GM10248 (cell line): ENCODE measurements at places on chromosomes 1 and 21.
A peak's percentile ranks its signal among the peaks of the same experiment; 100 is the strongest.

- no peak for DNase-seq
Measured at GRCh38 chr1:86464819-86465218, 3.9 kb upstream of the CLCA1 start.

DNA sequence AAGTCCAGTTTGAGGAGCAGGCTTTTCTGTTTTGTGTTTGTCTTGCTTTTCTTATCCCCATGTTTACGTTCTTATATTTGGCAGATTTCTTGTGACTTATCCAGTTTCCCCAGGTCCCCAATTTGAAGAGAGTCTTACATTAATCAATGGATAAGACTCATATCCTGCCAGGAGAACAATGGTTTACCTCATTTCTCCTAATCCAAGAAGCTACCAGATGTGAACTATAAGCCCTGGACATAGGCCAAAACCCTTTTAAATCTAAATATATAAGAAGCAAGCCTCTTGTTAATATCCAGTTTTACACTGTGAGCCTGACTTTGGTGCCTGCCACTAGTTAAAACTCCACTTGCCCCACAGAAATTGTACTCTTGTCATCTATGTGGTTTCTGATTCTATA is 15.1 kb upstream of the COP1 start:
- DNase-seq, result no peak

DNA sequence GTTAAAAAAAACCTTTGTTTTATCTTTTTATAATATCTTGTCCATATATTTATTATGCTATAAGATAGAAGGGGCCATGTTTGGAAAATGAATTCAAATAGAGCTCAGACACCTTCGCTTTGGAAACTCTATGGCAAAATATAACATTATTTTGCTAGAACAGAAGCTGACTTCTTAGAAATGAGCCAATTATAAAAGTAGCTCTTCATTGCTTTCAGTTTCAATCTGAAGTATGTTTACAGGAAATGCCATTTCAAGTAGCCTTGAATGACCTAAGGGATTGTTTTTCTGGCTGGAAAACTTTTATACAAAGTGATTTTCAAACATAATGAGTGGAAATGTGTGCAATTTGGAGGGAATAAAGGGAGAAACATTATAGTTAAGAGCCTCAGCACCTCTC is 37.8 kb upstream of the GBP5 start:
- peak; percentile 26 for DNase-seq

DNA sequence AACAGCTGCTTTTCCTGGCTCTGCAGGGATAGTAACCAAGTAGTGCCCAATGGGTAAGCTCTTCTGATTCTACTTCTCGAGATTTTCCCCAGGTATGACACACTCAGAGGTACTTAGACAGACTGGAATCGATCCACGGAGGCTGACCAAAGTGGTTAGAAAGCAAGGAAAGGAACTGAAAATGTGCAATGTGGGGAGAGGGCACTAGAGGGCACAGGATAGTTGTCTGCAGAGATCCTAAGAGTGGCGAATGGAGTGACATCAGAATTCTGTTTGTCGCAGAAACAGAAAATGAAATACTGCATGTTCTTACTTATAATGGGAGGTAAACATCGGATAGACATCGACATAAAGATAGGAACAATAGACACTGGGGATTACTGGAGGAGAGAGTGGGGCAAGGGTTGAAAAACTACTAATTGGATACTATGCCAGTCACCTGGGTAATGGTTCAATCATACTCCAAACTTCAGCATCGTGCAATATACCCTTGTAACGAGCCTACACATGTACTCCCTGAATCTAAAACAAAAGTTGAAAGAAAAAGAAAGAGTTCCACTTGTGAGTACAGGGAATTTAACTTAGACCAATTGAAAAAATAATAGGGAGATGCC is 23.3 kb downstream of the CYP2J2 start:
- DNase-seq, result peak; percentile 25

- no peak for DNase-seq
Measured at GRCh38 chr1:77832901-77833300, 53.5 kb downstream of the MIGA1 start.

GRCh38 chr21:44800103-44800502 is 1.5 kb downstream of the UBE2G2 start:
- DNase-seq, result no peak

DNA sequence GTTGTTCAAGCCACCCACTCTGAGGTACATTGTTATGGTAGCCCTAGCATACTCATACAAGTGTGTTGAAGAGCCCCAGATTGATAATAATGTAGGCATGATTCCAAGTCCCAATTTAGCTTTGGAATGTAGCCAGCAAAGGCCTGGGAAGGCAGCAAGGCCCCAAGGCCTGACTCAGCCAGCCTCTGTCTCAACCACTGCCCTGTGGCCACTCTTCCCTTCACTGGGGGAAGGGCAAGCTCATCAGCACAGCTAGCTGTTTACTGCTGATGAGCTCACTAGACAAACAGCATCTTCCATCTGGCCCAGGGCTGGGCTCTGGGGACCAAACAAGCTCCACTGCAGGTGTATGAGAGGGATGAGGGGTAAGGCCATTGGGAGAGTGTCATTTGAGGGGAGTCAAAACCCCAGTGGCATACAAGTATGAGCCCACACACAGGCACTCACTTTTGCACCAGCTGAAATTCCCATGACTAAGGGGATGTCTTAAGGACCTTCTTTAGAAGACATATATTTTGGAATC is 2.2 kb upstream of the IRF6 start:
- no peak for DNase-seq

DNA sequence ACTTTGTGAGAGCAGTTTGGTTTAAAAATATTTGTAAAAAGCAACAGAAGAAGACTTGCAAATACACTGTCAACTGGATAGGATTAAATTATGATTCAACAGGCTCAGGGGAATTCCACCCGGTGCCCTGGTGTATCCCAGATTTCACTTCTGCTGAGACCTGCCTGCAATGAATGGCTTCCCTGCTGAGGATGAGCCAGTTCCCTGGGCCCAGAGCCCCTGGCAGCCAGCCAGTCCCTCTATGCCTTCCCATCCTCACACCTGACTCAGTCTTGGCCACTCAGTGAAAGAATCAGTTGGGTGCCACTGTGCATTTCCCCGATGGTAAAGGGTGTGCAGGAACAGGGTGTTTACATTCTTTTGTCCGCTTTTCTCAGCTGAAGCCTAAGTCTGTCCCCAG is 64.4 kb downstream of the KCTD3 start:
- no peak for DNase-seq

DNA sequence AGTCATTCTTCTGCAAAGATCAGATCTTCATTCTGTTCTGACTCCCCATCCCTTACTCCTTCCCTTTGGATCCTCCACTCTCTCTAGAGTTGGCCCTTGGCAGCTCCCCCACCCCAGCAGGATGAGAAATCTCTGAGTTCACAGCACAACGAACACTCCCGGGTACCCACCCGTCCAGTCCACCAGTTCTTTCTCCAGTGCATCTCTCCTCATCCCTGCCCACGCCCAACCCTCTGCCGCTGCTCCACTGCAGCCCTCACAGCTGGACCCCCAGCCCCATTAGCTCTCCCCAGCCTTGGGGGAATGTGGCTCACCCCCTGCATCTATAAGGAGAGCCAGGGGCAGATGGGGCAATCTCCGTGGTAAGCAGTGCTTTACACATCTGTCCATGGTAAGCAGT is 125.7 kb downstream of the MATN1 start:
- no peak for DNase-seq

DNA sequence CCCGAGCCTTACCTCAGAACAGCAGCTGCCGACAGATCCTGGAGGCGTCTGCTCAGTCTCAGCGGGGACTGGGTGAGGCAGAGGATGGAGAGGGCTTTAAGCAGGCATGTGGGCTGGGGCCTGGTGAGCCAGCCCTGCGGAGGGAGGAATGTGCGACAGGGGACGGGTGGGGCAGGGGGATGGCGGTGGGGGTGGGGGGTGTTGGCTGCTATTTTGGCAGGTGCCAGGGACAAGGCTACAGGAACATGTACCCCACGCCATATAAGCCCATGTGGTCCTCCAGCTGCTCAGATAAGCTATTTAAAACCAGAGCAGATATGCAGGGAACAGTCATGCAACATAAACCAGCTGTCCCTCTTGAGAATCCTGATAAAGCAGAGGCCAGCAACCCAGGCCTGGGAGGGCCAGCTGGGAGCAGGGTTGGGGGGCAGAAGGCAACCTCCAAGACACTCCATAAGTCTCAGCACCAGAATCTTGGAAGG is at the start of gene TNNT2:
TNNT2 (minus strand) TSS at position 70 of the 482 bp plus-strand sequence. CDS start 4,426 bp downstream, outside the sequence.
- no peak for DNase-seq

DNA sequence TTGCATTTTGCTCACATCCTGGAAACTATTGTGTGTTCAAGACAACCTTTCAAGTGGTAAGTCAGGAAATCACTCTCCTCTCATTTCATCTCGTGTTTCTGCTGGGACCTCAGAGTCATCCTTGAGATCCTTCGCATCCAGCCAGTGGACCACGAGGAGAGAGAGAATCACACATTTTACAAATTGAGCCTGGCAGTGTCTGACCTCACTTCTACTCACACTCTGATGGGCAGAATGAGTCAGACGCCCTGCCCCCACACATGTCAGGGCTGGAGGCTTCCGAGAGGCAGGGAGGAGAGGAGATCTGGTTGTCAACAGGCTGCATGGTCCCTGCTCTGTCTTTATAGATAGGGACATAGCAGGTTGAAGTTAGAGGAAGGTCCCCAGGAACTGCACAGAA is 509.7 kb downstream of the AJAP1 start:
- no peak for DNase-seq

GRCh38 chr1:54987919-54988705 is 7.7 kb downstream of the TMEM61 start:
- DNase-seq, result no peak

- DNase-seq, result no peak
Measured at GRCh38 chr1:37945743-37946702, 830 bp downstream of the INPP5B start.

- no peak for DNase-seq
Measured at GRCh38 chr1:38817267-38818174, 42.1 kb downstream of the RRAGC start.

- no peak for DNase-seq
Measured at GRCh38 chr21:37356706-37357105, 9.9 kb upstream of the DYRK1A start.

DNA sequence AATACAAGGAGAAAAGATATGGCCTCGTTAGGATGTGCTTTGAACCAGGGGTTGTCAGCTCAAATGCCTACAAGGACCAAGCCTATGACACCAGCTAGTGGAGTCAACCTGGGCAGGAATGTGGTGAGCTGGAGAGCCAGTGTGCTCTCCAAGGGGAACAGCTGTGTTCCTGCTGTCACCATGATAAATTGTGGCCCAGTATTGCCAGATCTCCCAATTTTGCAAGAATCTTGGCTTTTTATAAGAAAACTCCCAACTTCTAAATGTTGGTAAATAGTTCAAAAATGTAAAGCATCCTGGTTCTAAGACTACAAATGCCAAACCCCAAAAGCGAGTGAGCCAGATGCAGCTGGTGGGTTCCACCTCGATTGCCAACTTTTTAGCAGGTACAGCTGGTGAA is 391.1 kb downstream of the PLPP3 start:
- no peak for DNase-seq

DNA sequence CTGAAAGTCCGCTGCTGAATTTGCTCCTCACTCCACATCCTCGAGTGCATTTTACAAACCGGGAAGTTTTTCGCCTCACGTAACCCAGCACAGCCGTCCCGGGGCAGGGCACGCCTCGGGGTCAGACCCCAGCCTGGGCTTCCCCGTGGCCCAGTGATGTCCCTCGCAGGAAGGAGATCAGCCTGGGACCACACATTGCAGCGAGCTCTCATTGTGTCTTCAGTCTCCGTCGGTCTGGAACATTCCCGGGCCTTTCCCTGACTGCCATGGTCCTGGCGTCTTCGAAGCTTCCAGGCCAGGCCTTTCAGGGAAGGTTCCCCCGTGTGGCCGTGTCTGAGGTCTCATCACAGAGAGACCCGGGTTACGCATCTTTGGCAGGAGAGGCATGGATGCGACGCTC is 43.5 kb downstream of the MORN1 start:
- no peak for DNase-seq

- DNase-seq, result no peak
Measured at GRCh38 chr1:9406111-9406510, 113.4 kb downstream of the SPSB1 start.

DNA sequence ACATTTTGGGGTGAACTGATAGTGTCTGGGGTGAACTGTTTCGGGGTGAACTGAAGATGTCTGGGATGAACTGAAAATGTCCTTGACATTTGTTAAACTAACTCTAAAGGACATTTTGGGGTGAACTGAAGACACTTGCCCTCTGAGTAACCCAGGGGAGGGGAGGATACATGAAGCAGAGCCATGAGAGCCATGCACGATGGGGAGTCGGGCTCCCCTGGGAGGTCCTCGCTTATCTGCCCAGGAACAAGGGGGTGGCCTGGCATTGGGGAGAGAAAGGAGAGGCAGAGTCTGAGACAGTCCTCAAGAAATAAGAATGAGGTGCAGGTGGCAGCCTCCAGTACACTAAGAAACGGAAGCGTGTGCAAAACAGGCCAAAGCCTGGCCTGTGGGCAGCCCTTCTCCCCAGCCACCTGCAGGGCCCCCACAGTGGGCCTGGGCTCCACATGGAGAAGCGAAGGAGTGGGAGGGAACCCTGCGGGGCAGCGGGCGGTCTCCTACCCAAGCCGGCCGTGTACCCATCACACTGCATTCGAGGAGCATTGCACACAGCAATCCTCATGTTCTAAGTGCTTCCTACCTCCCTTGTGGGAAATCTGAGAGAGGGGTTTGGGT is 24.2 kb downstream of the RSPH1 start:
- DNase-seq, result no peak

GRCh38 chr1:7278045-7278444 is 492.8 kb downstream of the CAMTA1 start:
- no peak for DNase-seq

DNA sequence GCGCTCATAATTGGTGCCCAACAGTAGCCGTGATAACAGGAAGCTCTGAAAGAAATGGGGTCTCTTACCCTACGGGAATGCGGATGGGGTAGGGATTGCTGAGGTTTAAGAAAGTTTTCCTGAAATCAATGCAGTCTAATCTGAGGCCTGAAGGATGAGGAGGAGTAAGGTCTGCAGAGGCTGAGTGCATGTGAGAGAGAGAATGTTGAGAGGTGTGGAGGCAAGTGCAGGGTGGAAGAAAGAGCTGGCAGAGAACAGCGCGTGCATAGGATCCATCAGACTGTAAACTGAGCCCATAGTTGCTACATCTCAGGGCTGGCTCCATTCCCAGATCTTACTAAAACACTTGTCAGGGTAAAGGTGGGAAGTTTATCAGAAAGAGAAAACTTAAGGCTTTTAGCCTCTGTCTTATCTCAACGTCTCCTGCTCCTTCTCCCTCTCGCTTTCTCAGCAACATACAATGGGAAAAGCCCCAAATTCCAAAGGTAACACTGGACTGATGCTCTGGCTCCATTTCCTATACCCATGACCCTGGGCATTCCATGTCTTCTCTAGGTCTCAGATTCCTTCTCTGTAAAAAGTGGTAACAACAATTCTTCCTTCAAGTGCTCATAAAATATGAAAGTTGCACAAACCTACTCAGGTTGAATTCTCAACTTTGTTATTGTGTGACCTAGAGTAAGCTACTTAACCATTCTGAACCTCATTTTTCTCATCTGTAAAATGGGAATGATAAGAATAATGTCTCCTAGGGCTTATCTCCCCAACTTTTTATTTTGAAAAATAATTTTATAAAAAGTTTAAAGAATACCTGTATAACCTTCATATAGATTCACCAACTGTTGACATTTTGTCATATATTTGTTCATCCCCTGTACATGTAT is 75.2 kb downstream of the SH3GLB1 start:
- DNase-seq, result no peak
